ENCODE measurements at places on chromosomes 1 and 21. TPM values are rescaled to one million over a fixed set of nuclear protein-coding genes. Genes with fewer than 3 reads are reported as not detected.

The FCMR gene
- 3.6 TPM for total RNA-seq

The SIK1 gene
- 4.9 TPM for total RNA-seq

The SMIM1 gene
- not detected for total RNA-seq

The F13B gene
- not detected for total RNA-seq

The MRAP gene
- total RNA-seq = not detected

DNA sequence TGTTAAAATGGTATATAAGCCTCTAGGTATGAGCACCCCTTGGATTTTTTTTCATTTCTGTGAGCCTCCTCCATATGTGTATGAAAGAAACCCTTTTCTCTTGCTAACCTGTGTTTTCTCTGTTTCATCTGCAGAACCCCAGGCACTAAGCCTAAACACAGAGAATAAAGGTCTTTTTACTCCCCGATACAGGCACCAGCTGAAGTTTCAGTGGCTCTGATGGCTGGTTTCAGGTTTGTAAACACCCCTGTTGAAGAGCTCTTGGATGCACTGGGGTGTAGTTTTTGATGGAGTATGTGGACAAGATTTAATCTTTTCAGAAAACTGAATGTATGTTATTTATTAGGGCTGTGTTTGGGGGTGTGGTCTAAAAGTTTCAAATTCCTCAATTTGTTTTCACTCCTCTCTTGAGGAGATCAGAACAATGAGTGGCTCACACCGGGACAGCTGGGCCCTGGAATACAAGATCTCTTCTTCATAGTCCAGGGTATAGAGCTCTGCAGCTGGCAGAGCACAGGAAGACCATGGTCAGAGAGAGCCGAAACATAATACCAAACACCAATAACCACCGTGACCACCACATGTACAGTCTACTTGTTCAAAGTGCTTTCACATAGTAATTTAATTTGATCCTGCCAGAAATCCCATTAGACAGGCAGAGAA is 50.2 kb upstream of the VTCN1 start:
- DNase-seq = no peak

DNA sequence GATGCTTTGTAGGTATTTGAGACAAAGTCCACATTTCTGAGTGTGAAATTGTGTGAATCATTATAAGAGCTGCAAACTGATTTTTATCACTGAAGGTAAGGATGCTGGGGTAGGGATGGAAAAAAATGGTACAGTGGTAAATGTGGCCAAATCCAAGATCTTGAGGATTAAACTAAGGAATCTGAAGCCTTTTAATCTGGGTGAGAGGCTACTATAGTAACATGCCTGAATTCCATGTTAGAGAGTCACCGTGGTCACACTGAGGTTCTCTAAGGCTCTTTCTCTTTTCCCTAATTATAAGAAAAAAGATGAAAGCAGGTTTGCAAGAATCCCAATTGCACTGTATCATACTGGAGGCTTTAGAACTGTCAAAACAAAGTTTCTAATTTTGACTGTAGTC is 17.6 kb downstream of the PTGER3 start:
- DNase-seq = no peak

DNA sequence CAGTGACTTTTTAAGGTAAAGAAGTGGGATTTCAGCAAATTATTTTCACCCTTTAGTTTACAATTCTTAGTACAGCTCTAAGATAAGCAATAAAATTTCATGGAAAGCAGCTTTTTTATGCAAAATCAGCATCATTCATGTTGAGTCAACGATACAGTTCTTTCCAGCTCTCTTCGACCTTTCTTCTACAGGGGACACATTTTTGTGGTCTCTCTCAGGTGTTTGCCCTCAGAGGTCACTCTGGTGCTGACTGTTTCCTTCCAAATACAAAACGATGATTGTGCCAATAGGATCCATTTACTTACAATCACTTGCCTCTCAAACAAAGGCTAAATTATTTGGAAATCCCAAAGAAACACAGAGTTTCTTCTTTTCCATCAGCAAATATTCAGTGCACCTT is 51.0 kb downstream of the PSMG1 start:
- no peak for DNase-seq

DNA sequence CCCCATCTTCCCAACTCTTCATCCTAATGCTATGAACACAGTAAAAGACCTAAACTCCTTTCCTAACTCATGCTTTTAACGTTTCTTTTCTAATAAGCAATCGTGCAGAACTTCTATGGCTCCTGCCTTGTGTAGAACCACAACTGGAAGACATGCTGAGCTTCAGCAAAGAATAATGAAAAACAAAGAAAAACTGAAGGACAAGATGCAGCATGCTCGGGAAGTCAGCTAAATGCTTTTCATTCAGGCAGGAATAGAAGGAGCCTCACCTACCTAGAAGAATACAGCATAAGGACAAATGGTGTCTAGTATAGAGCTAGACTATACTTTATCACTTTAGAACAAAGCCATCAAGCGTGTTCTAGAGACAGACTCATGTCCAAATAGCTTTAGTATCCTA is 45.9 kb downstream of the LUZP1 start:
- DNase-seq = no peak
